ENCODE measurements at places on chromosomes 2 and 18. TPM values are rescaled to one million over a fixed set of nuclear protein-coding genes. Genes with fewer than 3 reads are reported as not detected.
A peak's percentile ranks its signal among the peaks of the same experiment; 100 is the strongest.

GRCh38 chr18:36737316-36737715, 91.5 kb downstream of the TPGS2 start:
- no peak for DNase-seq

The ANKRD62 gene
- not detected for total RNA-seq

DNA sequence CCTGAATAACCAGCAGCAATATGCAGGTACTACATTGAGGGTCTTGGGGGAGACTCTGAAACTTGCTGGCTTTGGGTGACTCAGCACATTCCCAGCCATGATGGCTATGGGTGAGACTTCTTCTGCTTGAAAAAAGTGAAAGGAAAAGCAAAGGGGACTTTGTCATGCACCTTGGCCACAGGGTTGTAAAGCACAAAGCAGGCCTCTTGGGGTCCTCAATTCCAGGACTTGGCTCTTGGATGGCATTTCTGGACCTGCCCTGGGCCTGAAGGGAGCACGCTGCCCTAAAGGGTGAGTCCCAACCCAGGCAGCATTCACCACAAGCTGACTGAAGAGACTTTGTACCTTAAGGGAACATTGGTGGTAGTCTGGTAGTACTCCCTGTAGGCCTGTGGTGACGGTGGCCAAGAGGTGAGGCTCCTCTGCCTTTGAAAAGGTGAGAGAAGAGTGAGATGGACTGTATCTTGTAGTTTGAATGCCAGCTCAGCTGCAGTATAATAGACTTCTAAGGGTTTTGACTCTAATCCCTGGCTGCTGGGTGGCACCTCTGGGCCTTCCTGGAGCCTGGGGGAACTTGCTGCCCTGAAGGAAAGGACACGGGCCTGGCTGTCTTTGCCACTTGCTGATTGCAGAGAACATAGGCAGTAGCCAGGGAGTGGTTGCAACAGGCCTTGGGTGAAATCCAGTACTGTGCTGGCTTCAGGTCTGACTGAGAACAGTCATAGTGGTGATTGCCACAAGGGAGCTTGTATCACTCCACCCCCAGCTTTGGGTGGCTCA, 36.5 kb upstream of the CYTIP start:
- DNase-seq = peak; percentile 79

- DNase-seq = no peak
Observed at GRCh38 chr18:13283746-13284145, 65.2 kb downstream of the LDLRAD4 start.

GRCh38 chr2:60215386-60215901, 338.0 kb downstream of the BCL11A start:
- DNase-seq = no peak

DNA sequence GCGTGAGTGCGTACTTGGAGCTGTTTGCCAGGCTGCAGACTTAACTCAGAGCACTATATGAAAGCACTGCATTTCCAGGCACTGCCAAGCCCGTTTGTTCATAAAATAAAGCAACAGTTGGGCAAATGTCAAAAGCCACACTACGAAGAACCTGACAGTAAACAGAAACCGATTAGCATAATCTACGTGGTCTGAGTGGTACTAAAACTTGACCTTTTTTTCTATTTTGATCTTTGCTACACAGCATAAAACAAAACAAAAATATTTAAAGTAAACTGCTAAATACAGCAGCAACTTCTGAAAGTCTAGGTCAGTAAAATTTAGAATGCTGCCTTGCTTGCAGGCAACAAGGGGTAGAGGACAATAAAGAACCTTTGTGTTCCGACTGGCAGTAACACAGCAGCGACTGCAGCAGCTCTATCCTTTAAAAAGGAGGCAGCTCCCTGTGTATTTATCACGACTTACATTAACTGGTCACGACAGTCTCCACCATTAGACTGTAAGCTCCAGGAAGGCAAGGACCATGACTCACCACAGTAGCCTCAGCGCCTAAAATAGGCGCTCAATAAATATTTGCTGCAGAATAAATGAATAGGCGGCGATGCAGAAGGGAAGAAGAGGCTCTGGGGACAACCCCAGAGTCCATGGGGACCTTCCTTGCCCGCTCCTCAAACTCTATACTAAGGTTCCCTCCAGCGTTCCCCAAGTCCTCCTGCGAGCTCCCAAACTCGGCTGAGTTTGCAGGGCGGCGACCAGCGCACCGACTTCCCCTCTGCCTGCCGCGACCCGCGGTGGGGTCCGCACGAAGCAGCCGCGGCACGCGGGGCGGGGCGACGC, 902 bp downstream of the SS18 start:
- DNase-seq = no peak

DNA sequence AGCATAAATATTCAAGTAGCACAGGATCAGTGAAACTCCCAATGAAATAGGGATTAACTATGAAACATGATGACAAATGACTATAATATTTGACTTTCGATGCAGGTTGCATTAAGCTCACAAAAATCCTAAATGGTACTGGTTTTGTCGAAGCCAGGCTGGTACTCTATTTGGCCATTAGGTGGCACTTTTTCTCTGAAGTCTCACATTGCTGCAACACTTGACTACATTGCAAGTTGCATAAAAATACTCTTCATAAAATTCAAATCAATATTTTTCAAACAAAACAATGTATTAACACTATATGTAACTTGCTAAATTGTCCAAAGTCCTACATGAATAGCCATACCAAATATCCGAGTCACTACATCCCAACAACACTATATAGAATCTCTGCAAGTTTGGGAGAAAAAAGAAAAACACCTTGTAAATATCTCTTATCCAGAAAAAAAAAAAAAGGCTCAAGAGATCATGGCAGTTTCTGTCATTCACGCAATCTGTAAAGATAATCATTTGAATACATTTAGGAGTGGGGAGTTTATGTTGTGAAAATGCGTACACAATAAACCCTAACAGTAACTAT, 9.5 kb downstream of the RTTN start:
- DNase-seq = no peak

DNA sequence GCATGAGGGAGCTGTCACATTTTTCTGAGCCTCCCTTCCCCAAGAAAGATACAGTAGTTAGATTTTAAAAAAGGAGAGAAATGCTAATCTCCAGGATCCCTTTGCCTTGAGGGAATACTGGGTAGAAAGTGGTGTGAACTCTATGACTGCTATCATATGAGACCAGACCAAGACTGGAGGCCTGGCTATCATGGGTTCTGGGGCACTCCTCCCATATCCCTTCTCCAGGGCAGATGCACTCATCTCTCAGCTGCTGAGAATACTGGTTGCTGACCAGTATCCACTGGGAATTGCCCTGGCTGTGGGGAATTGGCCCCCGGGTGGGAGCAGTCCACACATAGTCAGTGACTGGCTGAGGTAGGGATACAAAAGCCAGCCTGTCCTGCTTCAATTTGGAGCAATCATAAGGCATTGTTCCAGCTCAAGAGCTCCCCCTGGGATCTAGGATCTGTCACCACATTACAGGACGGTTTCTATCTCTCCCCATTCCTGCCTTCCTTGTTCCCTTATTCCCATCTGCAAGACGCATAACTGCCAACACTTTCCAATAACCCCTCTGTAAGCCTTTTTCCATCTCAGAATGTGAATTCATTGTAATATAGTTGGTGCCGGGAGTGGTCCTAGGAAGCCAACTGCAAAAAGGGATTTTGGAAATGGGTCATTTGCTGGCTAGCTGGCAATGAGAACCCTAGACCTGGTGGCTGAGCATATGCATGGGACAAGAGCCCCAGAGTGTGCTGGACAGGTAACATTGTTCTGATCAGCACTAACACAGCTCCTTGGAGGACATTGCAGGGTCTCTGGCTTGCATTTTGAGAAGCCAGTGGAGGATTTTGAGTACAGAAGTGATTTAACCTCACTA, 35.4 kb upstream of the REEP1 start:
- DNase-seq = no peak

The MBD1 gene
- 58.5 TPM for total RNA-seq

- no peak for DNase-seq
Observed at GRCh38 chr2:70088598-70089219, 1.4 kb downstream of the PCBP1 start.

GRCh38 chr2:19651466-19651865, 250.3 kb downstream of the TTC32 start:
- DNase-seq = no peak

GRCh38 chr2:145203891-145204290, 684.0 kb upstream of the ZEB2 start:
- no peak for DNase-seq

The UPP2 gene
- not detected for total RNA-seq

The ANKRD30BL gene
- total RNA-seq = not detected

GRCh38 chr2:16040271-16041010, 100.1 kb downstream of the MYCN start:
- no peak for DNase-seq

- no peak for DNase-seq
Observed at GRCh38 chr2:165617741-165618481, 148.4 kb downstream of the CSRNP3 start.

- no peak for DNase-seq
Observed at GRCh38 chr2:145091967-145092366, 572.0 kb upstream of the ZEB2 start.

DNA sequence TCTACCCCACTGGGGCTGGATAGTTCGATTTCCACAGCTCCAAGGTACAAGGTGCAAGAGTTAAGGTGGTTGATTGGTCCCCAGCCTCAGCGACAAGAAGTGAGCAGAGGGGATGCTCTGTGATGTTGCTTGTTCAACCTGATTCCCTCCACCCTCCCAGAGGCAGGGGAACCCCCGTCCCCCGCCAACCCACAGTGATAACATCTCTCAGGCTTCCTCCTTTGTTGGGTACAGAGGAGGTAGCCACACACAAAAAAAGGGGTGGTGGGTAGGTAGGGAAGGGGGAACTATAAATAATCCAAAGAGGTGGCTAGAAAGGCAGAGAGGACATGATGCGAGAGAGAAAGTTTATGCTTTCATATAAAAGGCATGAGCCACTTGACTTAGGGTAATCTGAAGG, 192.9 kb upstream of the POU3F3 start:
- DNase-seq = no peak

Data from left ventricle myocardium superior (tissue), 1 donor.